ENCODE measurements at places on chromosomes 1 and 21.

GRCh38 chr1:10495952-10496351, 21.2 kb downstream of the PEX14 start:
- no peak for DNase-seq

- DNase-seq, result no peak
These were observed 16.3 kb upstream of the LAPTM5 start for GRCh38 chr1:30773722-30774358.

GRCh38 chr1:3275471-3276340, 178.8 kb upstream of the ARHGEF16 start:
- DNase-seq, result no peak

DNA sequence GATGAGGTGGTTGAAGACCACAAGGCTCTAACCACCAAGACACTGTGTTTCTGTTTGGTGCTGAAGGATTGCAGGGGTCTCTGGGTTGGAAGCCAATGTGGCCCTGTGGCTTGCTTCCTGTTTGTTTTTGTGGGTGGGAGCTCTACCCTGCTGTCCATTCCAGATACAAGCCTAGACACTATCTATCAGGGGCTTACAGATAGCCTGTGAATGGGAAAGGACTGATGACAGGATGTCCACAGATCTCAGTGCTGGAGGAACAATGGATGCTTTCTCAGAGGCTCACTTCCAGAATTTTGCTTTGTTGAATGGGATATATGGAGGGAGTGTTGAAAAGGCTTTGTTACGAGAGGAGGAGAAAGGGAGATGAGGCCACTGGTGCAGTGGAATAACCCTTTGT, 69.7 kb downstream of the NOS1AP start:
- no peak for DNase-seq

- DNase-seq, result peak; percentile 34
These were observed 21.4 kb upstream of the FMO1 start for GRCh38 chr1:171226747-171227370.

GRCh38 chr1:182303778-182304177, 87.8 kb downstream of the GLUL start:
- DNase-seq, result no peak

GRCh38 chr21:42486072-42486471, 10.0 kb downstream of the RSPH1 start:
- no peak for DNase-seq

DNA sequence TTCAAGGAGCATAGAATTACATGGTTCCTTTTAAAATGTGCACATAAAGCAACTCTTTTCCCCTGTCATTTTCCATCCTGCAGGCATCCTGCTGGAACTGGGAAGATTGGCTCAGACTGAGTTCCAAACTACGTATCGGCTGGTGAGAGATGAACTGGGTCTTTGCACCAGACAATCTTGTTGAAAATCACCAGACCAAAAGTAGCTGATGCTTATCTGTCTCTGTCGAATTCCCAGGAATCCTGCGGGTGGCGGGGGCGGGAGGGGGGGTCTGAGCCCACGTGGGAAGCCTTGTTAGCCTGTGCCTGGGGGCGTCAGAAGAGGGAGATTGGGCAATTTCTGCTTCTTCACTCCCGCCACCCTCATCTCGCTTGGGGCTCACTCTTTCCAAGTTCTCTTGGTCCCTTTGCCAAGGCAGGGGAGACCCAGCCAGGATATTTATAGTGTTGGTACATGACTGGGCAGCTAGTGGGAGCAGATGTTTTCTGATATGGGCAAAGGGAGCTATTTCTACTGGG, 90.1 kb upstream of the SLC25A33 start:
- DNase-seq, result no peak

GRCh38 chr1:87410776-87411480, 82.2 kb downstream of the LMO4 start:
- peak; percentile 25 for DNase-seq

GRCh38 chr1:176884911-176885310, 279.6 kb downstream of the ASTN1 start:
- no peak for DNase-seq

DNA sequence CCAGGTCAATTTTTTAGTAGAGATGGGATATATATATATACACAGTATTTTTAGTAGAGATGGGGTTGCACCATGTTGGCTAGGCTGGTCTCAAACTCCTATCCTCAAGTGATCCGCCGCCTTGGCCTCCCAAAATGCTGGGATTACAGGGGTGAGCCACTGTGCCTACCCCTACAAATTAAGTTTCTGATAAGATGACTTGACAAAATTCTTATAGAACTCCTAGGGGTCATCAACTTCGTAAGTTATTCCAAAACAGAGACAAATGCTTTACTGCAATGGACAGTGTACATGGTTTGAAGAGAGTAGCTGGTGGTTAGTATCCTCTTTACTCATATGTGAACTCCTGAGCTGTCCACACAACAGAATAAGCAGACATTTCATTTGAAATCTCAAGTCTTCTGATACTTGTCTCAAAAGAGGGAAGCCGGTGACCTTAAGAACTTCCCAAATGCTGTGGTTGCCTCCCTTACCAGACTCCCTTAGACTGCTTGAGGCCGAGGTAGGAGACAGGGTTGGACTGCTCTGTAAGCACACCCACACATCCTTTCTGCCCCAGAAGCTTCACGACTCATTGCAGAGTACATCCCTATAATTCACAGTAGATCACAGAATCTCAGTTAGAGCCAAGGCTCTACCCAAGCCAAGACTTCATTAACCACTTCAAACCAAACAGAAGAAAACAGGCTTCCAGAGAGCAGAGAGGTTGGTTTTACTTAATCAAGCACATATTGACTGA, 244.1 kb upstream of the IRF2BP2 start:
- no peak for DNase-seq

GRCh38 chr1:107231291-107231690, 90.5 kb downstream of the NTNG1 start:
- no peak for DNase-seq

- no peak for DNase-seq
These were observed 123.0 kb downstream of the DYRK1A start for GRCh38 chr21:37489553-37489952.

DNA sequence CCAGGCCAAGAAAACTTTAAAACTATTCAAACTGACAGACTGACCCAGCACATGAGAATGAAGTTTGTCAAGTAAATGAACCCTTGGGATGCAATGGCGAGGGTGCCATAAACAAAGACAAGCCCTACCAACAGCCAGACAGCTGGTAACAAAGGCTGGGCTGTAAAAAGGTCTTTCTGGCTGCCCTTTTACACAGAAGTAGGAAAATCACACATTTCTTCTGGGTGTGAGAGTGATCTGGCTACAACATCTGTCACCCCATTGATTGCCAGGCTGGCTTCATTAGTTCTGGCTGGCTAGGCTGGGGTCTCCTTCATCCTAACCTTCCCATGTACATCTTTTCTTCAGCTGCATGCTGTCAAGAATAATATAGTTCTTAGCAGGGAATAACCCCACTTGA, 83.6 kb upstream of the FOXD3 start:
- DNase-seq, result no peak

DNA sequence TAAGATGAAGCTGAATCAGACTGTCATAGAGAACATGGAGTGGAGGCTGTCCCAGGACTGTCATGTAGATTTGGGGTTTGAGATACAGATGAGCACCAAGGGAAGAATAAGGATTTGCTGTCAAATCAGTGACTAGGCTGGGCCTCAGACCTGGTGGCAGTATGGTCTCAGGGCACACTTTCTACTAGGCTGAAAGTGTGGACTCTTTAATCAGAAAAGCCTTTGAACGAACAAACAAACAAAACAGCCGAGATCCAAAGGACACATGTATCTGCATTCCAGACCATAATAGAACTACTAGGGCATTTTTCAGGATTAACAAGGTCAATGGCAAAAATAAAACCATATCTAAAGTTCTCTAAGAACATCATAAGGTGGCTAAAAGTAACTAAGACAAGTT, 2.9 kb downstream of the OR10J1 start:
- no peak for DNase-seq

GRCh38 chr1:95073446-95073845, 695 bp upstream of the ALG14 start:
- DNase-seq, result no peak

GRCh38 chr1:185560760-185561159, 173.4 kb upstream of the HMCN1 start:
- DNase-seq, result no peak

GRCh38 chr1:232630894-232631195, 912 bp upstream of the SIPA1L2 start:
- no peak for DNase-seq

DNA sequence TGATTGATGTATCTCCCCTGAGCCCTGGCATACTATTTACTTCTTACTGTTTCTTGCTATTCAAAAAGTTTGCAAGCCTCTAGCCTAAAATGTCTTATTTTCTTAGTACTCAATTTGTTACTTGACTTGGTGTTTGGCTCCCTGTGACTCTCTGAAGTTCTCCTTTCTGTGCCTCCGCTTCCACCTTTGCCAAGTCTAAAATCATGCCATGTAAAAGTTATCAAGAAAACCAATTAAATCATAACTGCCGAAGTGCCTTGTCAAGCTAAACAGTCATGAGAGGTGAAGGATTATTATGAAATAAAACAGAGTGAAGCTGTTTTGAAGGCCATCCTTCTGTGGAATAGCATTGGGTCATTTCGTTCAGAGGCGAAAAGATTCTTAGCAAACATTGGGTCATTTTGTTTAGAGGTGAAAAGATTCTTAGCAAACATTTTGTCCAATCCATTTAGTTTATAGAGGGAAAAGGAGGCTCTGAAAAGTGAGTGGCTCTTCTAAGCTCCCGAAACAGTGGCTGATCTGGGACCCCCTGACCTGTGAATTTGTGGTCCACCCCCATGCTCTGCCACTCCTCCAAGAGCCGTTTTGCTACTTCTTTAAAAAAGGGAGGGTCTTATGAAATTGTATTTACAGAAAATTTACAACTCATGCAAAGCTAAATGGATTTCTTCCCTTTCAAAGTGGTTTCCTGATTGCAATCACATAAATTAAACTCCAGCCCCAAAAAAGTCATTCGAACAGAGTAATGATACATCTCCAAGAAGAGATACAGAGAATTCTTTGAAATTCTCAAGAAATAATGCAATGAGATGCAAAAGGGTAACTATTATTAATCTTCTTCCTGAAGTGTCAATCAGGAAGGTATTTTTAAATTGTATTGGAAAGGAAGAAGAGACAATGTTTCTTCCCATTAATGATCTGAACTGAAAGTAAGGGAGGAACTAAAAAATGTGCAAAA, 141.4 kb downstream of the RUNX1 start:
- no peak for DNase-seq

GRCh38 chr1:16162163-16162822, 6.4 kb upstream of the EPHA2 start:
- no peak for DNase-seq
